ENCODE measurements at places on chromosomes 6 and 20. TPM values are rescaled to one million over a fixed set of nuclear protein-coding genes. Genes with fewer than 3 reads are reported as not detected.

- DNase-seq = no peak
These were observed 250.3 kb downstream of the TTLL2 start for GRCh38 chr6:167575158-167575696.

The COL20A1 gene
- 0.11 TPM for total RNA-seq

GRCh38 chr20:1375515-1375914 lies 17.3 kb downstream of the FKBP1A start:
- DNase-seq = no peak

The ID4 gene
- not detected for total RNA-seq

DNA sequence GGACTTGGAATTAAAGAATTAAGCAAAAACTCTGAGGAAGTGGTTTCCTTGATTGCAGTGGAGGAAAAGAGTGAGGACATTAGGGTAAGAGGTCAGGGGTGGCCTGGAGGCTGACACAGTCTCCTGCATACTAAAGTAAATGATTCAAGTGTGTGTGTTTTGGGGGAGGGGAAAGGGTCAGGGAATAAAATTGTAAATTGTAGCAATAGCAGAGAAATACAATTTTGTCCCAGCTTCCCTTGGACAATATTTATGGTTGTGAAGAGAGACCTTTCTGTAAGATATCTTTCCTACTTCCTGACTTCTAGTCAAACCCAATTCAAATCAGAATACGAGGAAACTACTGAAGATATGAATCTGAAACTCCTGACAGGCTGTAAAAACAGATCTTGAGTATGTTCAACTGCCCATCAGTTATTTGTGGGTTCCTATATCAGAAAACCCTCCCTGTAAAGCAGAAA lies 143.4 kb upstream of the HMGN3 start:
- DNase-seq = no peak

DNA sequence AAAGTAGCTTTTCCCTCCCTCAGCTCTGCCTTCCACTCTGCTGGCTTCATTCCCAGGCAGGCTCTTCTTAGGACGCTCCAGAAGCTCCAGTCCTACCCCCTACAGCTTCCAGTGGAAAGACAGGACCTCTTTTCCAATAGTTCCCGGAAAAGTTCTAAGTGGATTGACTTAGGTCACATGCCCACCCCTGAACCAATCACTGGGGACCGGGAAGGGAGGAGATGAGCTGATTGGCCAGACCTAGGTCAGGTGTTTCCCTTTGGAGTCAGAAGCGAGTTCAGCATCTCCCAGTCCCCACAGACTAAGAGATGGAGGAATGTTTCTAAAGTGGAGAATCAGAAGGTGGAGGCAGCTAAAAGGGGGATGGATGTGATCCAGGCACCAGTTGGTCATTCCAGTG lies 62.9 kb upstream of the KCNG1 start:
- DNase-seq = no peak

GRCh38 chr6:129638055-129638684 lies 71.8 kb downstream of the ARHGAP18 start:
- DNase-seq = no peak

The DIDO1 gene
- 46.6 TPM for total RNA-seq

GRCh38 chr20:19405958-19406357 lies 193.5 kb downstream of the SLC24A3 start:
- no peak for DNase-seq

The TRAPPC3L gene
- total RNA-seq = not detected

DNA sequence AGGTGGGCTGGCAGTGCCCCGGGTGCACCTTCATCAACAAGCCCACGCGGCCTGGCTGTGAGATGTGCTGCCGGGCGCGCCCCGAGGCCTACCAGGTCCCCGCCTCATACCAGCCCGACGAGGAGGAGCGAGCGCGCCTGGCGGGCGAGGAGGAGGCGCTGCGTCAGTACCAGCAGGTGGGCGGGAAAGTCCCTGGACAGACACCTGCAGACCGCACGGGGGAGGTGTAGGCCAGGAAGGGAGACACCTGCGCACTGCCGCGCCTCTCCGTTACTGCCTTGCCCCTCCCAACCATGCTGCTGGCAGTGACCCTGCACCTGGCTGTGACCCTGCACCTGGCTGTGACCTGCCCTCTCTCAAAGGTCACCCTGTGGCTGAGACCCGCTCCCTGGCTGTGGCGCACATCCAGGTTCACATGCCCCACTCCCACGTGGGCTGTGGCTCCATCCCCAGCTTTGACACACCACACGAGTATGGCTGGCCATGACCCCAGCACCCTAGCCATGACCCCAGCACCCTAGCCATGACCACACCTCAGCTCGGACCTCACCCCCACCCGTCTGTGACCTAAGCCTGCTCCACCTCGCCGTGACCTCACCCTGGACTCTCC lies 11.6 kb downstream of the RBCK1 start:
- DNase-seq = no peak

GRCh38 chr6:151679081-151679480 lies 128.4 kb upstream of the ESR1 start:
- DNase-seq = no peak

The PREX1 gene
- 111 TPM for total RNA-seq

The EYA2 gene
- total RNA-seq = not detected

The PTPRT gene
- total RNA-seq = not detected

- no peak for DNase-seq
These were observed 150.0 kb downstream of the QKI start for GRCh38 chr6:163564534-163564933.

GRCh38 chr20:34215711-34216381 lies 25.4 kb upstream of the ASIP start:
- DNase-seq = peak; percentile 3

DNA sequence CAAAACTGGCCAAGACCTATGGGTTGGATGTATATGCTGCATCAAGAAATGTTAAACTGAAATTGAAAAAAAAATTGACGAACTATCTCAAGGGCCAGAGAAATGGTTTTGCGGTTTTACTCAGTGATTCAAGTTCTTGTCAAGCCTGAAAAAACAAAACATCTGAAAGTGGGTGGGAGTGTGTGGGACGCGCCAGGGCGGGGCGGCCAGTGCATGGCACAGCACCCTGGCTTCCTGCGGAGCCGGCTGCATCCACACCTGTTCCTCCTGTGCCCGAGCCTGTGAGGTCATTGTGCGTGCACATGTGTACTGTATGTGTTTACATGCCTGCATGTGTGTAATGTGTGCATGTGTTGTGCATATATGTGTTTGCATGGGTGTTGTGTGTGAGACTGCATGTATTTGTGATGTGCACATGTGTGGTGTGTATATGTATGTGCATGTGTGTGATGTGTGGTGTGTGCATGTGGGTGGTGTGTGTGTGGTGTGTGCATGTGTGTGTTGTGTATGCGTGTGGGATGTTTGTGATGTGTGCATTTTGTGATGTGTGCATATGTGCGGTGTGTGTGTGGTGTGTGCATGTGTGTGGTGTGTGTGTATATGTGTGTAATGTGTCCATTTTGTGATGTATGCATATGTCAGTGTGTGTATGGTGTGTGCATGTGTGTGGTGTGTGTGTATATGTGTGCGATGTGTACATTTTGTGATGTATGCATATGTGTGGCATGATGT lies 59.8 kb downstream of the CDH4 start:
- DNase-seq = no peak

DNA sequence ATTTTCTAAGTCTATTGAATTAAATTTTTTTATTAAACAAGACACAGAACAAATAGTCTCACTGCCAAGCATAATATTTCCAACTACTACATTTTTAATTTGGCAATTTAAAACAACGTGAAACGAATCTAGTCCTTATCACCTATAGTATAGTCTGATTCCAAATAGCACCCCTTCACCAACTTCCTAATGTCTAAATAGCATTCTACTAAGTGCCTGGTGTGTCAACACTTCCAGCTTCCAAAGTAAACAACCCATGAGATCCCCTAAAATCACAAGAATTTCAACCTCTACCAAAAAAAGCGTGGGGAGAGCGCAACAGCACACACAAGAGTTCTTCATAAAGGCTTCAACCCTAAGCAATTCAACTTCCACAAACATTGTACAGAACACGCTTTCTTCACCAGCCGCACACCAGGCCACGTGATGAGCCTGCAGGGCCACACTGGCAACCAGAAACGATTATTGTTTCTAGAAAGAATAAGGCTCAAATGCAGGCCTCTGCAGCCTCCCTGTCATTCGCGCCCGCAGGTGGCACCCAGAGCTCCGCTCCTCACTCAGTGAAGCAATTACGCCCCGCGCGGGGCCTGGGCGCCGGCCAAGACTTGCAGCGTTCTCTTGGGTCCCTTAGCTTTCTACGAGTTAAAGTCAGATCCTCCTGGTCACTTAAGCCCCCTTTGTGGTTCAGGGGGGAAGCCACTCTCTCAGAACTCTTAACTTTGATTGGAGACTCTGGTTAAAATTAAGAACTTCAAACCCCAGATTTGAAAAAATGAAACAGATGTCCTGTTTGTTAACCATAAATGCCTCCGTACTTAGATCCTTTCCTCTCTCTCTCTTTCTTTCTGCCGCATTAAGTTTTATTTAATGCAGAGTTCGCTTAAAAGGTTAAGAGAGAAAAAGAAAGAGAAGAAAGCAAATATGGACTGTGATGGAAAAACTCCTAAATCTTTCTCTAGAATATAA lies 18.3 kb downstream of the SIM1 start:
- DNase-seq = no peak

The CST2 gene
- total RNA-seq = not detected

- DNase-seq = no peak
These were observed 214.0 kb downstream of the ZFAND3 start for GRCh38 chr6:38033442-38033982.

- no peak for DNase-seq
These were observed 36.8 kb downstream of the GCNT2 start for GRCh38 chr6:10557913-10558312.

GRCh38 chr6:46626228-46626909 lies 26.2 kb downstream of the CYP39A1 start:
- DNase-seq = peak; percentile 17

- no peak for DNase-seq
These were observed 67.8 kb upstream of the ANKEF1 start for GRCh38 chr20:9966966-9967365.

DNA sequence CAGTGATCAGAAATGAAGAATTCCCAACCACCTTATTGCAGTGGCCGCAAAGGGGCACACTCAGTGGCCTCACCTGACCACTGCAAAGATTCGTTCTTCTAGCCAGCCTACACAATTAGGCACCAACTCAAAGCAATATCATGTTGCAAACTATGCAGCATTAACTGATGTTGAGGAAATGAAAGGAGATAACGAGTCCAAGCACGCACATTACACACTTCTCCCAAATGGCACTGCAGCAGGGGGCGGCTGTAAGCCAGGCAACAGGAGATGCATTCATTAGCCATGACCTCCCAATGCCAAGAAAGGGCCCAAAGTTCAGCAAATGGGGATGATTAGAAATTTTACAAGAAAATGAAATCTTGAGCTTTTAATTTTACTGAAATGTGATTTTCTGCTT lies 39.3 kb downstream of the ATXN1 start:
- DNase-seq = no peak

- no peak for DNase-seq
These were observed 28.8 kb downstream of the FERMT1 start for GRCh38 chr20:6094063-6094462.

DNA sequence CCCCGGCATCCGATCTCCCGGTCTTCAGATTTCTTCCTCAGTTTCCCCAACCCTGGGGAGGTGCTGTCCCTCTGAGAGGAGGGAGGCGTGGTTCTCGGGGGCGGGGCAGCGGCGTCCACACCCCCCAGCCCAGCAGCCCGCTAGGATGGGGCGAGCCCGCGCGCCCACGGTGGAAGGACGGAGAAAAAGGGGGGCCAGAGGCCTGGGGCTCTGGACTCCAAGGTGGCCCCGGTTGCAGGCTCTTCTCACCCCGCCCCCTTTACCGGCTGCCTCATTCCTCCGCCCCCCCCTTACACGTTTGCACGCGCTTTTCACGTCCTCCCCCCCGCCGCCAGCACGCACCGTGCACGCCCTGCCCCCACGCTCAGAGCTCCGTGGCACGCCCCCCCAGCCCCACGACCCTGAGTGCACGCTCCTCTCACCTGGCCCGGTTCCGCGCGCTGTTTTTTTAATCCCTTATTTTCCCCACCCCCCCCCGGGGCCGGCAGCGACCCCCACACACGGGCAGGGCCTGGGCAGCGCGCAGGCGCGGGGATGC lies 402 bp downstream of the ZBTB12 start:
- peak; percentile 68 for DNase-seq

Measured in CD8-positive, alpha-beta T cell (primary cell).